ENCODE measurements at places on chromosomes 7 and 10.

DNA sequence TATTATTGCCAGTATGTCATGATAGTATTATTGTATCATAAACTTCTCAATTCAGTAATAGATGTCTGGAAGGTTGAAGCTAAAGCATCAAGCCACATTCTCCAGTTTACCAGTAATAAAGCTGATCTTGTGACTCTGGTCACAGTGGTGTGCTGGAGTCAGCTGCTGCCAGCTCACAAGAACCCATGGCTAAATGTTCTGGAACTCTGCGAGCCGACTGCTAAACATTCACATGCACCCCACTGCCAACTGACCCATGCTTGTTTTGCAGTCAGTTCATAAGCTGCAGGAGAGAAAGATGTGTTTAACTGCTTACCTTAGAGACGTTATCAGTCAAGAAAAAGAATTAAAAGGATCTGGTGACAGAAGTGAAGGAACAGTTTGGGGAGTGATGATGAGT is 5.9 kb upstream of the DNTT start:
- no peak for DNase-seq

- DNase-seq: no peak
Measured at GRCh38 chr10:6843894-6844650, 264.0 kb upstream of the PRKCQ start.

DNA sequence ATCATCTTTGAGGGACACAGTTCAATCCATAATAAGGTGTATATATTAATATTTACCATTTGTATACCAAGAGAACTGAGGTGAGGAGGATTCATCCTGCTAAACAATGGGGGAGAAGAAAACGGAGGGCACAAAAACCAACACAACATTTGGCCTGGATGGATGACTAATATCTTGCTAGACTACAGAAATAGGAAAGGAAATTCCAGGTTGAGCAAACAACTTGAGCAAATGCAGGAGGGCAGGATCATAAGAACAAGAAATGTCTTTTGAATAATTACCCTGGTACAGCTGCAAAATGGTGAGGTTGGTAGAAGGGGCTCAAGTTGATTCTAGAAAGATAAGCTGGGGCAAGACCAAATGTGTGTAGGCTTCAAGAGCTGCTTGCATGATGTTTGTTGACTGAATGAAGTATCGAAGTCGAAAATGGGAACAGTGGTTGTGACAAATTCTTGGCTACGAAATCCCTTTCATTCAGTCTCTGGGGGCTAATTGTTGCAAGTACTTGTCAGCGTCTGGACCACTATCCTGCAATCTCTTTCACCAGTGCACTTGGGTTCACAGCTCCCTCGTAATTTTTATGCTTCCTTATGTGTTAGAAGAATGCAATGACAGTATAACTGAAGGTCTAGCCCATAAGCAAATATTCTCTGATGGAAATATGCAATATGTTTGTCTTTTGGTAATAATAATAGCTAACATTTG is 176.2 kb downstream of the PTEN start:
- DNase-seq: no peak

DNA sequence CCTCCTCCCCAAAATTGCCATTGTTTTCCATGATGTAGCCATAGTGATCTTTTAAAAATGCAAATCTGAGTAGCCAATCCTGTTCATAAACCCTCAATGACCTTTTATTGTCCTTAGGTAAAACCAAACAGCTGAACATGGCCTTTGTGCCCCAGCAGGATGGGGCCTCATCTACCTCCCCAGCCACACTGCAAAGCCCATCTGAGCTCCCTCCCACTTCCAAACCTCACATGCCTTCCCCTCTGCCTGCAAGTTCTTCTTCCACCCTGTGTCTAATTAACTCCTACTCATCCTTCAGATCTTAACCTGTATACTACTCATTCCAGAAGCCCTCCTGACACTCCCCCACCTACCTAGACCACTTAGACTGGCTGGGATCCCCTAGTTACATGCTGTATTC is 178.8 kb upstream of the NPVF start:
- no peak for DNase-seq

DNA sequence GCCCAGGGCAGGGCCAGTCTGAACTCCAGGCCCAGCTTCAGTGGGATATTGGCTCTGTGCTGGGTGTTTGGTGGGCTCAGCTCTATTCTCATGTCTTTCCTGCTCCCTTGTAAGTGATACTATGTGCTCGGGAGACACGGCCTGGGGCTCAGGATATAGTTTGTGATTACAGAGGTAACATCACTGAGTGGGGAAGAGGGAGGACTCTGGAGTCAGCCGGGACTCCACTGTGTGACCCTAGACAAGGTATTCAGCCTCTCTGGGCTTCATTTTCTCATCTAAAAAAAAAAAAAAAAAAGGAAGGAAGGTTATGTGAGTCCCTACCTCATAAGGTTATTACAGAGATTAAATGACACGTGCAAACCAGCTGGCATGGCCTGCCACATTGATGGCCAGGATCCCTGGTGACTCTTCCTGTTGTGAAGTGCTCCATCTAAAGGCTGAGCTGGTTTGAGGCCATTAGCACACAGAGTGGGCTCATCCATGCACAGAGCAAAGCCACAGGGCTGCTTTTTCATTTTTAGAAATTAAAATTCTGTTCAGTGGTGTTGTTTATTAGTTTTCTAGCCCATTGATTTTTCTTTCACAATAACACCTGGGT is 15.7 kb downstream of the SLC13A4 start:
- DNase-seq: no peak

- no peak for DNase-seq
Measured at GRCh38 chr10:1050554-1050953, 1.6 kb upstream of the IDI1 start.

GRCh38 chr7:71480791-71481190 is 348.8 kb downstream of the GALNT17 start:
- DNase-seq: no peak

GRCh38 chr7:128323040-128323439 is 20.7 kb downstream of the RBM28 start:
- no peak for DNase-seq

GRCh38 chr7:53350241-53350640 is 314.8 kb downstream of the POM121L12 start:
- DNase-seq: no peak

GRCh38 chr7:157844611-157845010 is 507.8 kb downstream of the DNAJB6 start:
- no peak for DNase-seq

GRCh38 chr10:72639441-72639873 is 13.6 kb upstream of the MICU1 start:
- no peak for DNase-seq

DNA sequence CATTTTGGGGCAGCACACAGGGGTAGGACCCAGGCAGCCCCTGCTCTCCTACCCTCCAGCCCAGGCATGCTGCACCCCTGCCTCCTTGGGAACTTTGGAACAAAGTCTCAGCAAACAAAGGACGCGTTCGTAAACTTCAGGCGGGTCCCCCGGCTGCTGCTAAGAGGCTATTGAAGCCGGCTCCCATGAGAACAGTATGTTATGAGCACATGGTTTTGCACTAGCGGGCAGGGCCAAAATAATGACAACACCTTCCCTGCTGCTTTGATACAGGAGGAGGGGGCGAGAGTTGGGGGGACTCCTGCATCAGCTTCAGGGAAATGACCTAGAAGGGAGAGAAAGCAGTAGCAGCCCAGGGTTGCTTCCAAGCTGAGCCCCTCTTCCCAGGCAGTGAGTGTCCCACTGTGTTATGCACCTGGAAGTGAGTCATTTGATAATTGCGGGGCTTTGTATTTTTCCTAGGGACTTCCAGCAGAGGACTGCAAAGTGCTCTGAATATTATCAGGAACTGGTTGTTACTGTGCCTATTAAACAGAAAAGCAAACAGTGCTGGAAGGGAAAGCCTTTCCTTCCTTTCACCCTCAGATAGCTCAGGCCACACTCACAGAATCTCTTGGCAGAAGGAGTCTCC is 6.9 kb downstream of the ITPRIP start:
- DNase-seq: no peak

- no peak for DNase-seq
Measured at GRCh38 chr7:12258074-12258473, 47.0 kb downstream of the TMEM106B start.

GRCh38 chr7:20304366-20304765 is 26.3 kb upstream of the ITGB8 start:
- DNase-seq: no peak

- no peak for DNase-seq
Measured at GRCh38 chr10:129880191-129880870, 83.7 kb downstream of the EBF3 start.

DNA sequence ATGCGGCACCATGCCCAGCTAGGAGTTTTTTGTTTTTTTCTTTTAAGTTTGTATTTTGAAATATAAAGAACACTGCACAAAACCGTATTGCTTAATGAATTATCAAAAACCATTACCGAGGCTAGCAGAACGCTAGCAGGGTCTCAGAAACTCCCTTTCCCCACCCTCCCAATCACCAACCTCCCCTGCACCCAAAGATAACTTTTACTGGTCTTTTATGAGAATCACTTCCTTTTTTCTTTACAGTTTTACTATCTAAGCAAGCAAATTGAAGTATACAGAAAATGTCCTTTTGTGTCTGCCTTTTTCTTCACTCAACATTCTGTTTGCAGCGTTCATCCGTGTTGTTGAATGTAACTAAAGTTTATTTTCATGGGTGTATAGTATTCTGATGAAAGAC is 13.4 kb downstream of the HIP1 start:
- no peak for DNase-seq

- DNase-seq: no peak
Measured at GRCh38 chr10:82924711-82925110, 1049.7 kb downstream of the NRG3 start.

DNA sequence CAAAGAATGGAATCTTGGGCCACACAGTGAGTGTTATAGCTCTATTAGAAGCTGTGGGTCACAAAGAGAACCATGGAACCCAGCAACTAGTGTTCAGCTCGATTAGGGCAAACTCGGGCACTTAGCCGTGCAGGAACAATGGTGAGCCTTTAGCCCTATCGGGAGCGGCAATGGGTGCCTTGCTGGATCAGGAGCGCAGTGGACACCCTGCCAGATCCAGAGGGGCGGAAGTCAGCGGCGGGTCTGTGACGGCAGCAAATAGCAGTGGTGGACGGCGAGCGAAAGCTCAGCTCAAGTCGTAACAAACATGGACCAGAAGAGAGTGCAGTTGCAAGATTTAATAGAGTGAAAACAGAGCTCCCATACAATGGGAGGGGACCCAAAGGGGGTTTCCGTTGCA is 43.9 kb upstream of the NRG3 start:
- no peak for DNase-seq

DNA sequence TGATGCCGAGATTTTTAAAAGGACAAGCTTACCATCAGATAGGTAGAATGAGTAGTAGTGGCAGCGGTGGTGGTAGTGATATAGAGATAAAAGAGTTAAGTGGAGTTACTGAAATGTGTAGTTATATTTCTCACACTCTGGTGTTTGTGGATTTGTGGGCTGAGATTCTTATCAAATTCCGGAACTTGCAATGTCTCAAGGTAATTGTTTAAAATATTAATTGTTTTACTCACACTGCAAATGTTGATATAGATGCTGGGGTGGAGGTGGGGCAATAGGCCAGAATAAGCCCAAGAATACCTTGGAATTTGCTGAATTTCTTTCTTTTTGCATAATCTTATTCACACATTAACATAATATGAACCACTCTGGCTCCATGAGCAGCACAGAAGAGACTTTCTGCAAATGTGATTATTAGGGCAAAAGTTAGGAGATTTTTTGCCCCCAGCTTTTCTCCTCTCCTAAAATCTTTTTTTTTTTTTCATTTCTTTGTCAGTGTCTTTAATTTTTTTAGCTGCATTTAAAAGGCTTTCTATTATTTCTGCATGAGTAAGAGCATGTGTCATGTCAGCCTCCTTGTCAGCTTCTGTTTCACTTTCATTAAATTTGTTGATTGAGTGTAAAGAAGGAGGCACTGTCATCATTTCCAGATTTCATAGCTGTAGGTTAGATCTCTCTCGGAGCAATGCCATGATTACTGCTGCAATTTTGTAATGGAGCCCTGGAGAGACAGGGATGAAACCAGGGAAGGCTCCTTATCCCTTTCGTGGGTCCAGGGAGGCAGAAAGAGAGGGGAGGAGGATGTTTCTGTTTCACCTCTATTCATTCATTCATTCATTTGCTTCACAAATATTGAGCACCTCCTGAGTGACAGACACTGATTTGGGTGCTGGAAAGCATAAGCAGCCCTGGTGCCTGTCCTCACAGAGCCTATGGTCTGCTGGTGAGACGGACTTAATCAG is 13.1 kb upstream of the SGMS1 start:
- DNase-seq: no peak

- DNase-seq: no peak
Measured at GRCh38 chr7:128713794-128714193, 25.4 kb upstream of the CALU start.

- no peak for DNase-seq
Measured at GRCh38 chr10:88913127-88913526, 33.1 kb downstream of the STAMBPL1 start.

DNA sequence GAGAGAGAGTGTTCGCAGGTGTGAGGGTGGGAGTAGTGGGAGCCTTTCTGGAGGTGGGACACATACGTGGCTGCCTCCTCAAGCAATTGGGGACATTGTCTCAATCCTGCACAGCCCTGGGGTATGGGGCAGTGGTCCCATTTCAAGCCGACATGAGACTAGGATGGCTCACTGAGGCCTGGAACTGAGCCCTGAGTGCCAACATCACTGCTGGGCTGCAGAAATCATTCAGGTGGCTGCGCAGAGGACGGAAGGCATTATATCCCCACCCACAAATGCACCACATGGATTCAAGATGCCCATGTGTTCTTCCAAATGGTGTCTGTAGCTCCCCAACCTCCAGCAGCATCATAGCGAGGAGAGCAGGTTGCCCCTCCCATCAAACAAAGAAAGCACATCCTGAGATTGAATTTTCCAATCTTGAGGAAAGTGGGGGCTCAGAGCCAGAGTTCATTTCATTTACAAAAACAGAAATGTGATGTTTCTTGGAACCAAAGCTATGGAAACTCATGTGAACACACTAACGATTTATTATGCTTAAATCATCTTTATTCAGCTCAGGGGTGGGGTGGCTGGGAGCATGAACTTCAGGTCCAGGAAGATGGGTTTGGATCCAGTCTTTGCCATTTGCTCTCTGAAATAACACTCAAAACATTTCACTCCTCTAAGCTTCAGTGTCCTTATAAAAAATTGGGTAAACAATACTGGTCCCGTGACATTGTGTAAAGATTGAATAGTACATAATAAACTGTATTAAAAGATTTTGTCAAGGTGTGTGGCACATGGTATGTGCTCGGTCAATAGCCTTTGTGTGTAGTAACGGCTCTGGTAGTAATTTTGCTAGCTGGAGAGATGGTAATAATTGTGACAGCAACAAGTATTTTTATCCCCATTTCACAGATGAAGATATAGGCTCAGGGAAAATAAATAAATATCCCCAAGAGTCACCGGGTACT is 4.6 kb downstream of the SFTPA2 start:
- no peak for DNase-seq

All from NCI-H1436 treated with DMSO at 0.1 percent for 48 hours (cell line).